ENCODE measurements at places on chromosomes 11 and 22.
A peak's percentile ranks its signal among the peaks of the same experiment; 100 is the strongest.

DNA sequence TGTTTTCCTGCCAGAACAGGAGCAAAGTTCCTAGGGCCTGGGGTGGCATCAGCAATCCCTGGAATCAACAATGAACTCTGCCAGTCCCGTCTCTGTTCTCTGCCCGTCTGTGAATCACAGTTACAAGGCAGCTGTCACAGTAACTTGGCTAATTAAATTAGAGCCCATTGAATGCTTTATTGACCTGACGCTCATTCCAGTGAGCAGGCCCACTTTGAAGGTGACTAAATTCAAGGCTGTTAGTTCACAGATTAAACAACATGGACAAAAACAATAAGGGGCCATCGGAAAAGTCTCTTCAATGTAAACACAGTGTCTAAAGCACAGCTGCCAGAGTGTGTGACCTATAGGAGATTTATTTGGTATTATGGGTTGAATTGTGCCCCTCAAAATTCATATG, 17.7 kb upstream of the TMPRSS5 start:
- no peak for DNase-seq

GRCh38 chr11:88231894-88232482, 56.7 kb upstream of the RAB38 start:
- no peak for DNase-seq

DNA sequence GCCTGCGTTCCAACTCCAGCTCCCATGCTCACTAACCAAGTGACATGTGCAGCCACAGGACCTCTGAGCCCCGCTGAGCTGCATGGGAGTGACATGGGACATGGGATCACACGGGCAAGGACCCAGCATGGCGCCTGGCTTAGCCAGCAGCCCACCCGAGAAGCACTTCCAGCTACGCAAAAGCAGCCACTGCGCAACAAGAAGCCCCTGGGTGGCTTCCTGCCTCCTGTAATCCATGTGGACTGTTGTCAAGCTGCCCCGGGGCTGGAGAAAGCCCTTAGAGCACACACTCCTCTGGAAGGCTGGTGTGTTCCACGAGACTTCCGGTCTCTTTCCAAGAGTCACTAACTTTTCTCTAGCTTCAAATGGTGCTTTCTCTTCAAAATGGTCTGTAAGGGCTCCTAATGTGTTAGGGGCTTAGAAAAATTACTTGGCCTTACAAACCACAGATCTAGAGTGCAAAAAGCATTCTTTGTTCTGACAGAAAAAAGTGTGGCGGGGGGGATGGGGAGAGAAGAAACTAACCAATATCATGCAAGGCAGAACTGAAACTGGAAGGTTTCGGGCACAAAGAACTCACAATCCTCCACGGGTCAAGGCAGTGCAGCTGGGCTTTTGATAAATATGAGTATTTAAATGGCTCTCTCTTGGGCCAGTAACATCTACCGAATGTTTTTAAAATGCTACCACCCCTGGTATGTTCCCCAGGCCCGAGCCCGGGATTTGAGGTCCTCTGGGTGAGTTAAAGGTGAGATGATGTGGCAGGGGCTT, 5.5 kb downstream of the C11orf24 start:
- peak; percentile 41 for DNase-seq

DNA sequence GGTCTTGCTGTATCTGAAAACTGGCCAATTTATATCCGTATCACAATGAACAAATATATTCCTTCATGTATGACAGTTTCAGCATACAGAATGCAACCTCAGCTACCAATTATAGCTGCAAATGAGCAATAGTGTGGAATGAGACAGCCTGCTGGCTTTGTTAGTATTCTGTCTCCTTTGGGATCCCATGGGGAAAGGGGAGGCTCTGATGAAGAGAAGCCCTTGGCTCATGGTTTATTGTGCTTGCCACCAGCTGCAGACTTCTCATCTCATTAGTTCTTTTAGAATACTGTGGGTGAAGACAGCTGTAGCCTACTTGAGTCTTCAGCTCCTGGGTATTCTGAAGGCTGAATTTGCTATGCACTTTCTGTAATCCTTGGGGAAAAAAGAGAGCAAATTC, 42.4 kb downstream of the PITPNB start:
- DNase-seq, result no peak

GRCh38 chr22:32544953-32545558, 70.4 kb downstream of the FBXO7 start:
- no peak for DNase-seq

GRCh38 chr11:86115542-86116385, 46.9 kb upstream of the PICALM start:
- no peak for DNase-seq

GRCh38 chr22:41479671-41480396, 10.9 kb downstream of the ACO2 start:
- DNase-seq, result peak; percentile 85

DNA sequence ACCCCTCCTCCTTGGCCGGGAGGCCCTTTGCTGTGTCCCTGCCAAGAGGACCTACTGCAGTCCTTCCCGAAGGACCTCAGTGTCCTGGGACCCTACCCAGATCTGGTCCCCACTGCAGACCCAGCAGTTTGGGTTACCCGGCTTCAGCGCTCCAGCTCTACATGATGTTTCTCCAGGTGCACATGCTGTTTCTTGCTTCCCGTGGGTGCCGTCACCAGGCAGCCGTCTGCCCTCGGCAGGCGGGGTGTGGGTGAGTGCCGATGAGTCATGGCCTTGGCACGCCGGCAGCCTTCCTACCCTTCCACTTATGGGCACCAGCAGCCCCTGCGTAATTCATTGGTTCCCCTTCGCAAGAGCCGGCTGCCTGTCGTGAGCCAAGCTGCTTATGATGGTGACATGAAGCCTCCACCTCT, 101.8 kb downstream of the BCR start:
- DNase-seq, result no peak

DNA sequence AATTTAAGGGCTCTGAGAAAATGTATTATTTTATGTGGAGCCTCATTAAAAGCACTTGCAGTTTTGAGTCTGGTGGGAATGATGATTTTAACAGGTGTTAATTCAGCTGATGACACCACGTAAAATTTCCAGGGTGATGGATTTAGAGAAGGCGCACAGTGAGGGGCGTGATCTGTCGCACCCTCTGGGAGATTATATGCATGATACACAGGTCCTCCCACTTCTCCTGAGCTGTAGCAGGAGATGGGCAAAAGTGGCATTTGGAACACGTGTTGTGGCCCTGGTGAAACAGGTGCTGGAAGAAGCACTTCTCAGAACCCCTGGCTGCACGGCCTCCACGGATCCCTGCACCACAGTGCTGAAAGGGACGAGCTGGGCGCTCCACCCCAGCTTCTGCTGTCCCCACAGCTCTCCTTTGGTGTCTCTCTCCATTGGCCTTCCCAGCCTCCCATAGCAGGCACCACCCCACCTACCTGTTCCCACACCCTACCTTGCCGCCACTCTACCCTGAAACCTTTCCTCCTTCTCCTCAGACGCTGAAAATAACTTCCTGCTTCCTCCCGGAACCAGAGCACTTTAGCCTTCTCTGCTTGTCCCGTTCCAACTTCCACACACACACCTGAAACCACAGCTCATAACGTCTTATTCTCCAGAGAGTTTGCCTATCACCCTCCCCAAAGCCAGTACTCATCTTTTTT, 6.9 kb upstream of the SORL1 start:
- DNase-seq, result no peak

DNA sequence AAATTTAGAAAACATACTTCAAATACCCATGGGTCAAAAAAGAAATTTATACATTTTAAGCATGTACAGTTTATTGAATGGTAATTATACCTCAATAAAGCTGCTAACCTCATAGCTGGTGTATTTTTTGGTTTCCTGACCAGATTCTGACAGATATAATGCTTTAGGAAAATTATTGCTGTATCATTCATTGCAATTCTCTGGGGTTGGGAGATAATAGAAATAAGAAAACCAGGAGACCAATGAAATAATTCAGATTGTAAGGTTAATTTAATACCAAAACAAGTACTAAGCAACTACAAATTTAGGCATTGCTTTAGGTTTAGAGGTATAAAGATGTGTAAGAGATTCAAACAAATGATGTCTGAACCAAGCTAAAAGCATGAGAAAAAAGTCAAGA, 120.1 kb downstream of the ENTHD1 start:
- DNase-seq, result no peak

GRCh38 chr22:49993649-49994360, 18.8 kb downstream of the IL17REL start:
- no peak for DNase-seq

DNA sequence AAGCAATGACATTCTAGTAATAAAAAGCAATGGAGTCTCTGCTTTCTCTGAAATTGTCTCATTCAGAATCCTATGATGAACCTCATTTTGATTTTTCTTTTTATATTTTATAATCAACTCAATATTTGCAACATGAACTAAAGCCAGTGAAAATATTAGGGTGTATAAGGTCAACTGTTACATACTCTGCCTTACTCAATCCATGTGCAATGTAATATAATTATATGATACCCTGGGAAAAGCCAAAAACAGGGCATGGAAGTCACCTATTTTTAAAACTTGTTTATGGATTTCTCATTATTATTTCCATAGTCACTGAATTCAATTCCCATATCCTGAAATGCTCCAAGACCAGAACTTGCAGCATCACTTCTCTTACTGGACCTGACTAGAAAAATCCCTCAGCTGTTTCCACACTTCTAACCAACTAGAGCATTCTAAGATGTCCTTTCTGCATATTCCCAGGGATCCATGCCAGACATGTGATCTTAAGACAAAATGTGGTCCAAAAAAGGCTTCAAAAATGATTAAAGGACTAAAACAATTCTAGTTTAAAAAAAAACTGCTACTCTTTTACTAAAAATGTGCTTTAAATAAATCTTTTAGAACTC, 97.3 kb downstream of the GUCY1A2 start:
- no peak for DNase-seq

DNA sequence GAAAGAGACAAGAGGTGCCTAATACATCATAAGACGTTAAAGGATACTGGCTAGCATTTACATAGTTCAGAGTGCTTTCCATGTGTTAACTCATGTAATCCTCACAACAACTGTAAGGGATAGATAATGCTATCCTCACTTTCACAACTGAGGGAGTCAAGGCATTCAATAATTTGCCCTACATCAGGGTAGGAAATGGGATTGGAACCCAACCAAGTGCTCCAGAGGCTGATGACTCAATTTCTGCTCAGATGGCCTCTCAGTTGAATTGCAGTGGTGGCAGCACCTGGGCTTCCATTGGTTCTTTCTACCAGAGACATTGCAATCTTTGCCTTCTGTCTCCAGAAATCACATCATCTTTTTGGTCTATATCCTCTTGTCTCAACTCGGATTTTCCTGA, 232.9 kb downstream of the ETS1 start:
- DNase-seq, result no peak

GRCh38 chr22:30858976-30859713, 109.4 kb downstream of the MORC2 start:
- no peak for DNase-seq

- DNase-seq, result no peak
Measured at GRCh38 chr11:86818462-86819192, 18.3 kb downstream of the PRSS23 start.

DNA sequence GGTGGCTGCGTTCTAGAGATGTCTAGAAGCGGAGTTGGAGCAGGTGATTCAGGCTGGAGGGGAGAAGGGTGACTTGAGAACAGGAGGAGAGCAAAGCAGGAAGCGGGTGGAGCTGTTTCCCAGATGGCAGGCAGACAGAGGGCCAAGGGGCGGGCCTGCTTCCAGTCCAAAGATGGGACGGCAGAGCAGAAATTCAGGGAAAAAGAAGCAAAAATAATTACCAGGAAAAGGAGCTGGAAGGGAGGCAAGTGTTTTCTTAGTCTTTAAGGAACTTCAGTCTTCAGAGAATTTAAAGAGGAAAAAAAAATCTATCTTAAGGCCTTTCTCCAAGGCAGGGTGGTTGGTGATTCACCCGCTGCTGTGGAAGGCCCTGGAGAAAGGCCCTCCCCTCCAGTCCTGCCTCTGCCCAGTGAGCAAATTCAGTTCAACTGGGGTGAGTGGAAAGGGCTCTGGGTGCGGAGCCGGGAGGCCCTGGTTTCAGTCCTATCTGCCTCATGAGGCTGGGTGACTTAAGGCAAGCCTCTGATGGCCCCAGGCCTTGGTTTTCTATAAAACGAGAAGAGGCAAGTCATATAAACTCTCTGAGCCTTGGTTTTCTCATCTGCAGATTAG, 4.5 kb upstream of the CREB3L1 start:
- DNase-seq, result no peak

- no peak for DNase-seq
Measured at GRCh38 chr22:21590809-21591641, 23.5 kb downstream of the UBE2L3 start.

DNA sequence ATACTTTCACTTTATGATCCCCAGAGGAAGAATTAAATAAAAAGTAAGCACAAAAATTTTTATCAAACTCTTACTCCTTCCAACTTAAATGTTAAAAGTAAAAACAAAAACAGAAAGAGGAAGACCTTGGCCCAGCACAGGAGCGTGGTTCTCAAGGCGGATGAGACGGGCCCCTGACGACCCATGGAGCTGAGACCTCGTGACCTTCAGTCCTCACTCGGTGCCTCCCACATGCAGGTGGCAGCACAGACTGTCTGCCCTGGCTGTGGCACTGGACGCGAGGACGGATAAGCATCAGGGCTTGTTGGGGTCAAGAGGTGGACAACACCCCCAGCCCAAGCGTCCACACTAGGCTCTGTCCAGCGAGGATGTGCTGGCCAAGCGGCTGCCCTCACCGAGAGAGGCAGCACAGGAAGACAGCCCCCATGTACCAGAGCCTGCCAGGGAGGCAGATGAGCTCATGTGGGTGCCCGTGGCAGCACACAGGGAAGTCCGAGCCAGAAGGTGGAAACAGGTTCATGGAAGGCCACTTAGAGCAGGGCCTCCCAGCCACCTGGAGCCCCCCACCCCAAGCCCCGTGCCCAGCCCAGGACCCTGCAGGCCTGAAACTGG, 1389.8 kb downstream of the TBC1D22A start:
- no peak for DNase-seq

DNA sequence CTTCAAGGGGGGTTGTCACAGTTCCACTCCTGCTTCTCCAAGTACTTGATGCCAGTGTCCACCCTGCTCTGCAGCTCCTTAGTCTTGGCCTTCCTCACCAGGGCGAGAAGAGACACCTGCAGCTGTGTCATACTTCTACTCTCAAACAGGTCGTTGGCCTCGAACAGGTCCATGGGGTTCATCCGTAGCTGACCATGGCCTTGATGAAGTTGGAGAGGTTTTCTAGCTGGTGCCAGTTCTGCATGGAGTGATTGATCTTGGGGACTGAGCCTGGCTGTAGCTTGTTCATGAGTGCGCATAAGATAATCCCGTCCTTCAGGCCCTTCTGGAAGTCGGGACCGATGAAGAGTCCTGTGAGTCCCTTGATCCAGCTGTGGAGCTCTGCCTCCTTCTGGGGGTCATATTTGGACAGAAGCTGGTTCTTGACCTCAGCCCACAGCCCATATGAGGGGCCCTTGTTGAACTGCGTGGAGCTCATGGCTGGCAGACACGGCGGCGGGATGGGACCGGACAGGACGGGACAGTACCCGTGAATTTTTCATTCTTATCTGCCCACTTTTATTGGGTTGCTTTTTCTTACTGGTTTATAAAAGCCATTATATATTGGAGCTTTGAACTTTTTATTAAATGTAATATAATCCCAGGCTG, 33.4 kb upstream of the HORMAD2 start:
- DNase-seq, result no peak

DNA sequence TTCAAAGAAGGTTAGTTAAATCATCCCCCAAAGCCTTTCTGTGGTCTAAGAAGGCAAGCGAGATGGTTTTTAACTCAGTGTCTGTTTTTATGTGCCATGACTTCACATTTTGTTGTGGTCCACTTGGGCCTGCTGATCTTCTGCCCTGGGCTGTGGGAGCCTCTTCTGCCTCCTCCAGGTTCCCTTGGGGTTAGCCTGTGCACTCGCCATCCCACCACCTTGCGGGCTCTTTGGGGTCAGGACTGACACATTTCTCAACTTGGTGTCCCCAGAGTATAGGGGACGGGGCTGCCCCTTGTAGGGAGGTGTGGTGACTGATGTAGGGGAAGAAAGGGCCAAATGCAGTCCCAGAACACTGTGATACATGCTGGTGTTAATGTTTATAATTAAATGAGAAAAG, 207.0 kb downstream of the TBC1D22A start:
- DNase-seq, result no peak
